Stimulated activated naive B cell treated with anti-CD40 and anti-IgM and Interleukin-4, amounts not matched to agents 10 μg/mL and 1 μg/mL and 100 μg/mL, for 72 hours (primary cell): ENCODE measurements at places on chromosomes 6 and 20.

- DNase-seq: no peak
These were observed 74.1 kb upstream of the HDDC2 start for GRCh38 chr6:125375821-125376220.

- DNase-seq: no peak
These were observed 209.3 kb downstream of the ALDH8A1 start for GRCh38 chr6:134740473-134741199.

- DNase-seq: no peak
These were observed 192.7 kb downstream of the KHDC1L start for GRCh38 chr6:73032586-73032985.

DNA sequence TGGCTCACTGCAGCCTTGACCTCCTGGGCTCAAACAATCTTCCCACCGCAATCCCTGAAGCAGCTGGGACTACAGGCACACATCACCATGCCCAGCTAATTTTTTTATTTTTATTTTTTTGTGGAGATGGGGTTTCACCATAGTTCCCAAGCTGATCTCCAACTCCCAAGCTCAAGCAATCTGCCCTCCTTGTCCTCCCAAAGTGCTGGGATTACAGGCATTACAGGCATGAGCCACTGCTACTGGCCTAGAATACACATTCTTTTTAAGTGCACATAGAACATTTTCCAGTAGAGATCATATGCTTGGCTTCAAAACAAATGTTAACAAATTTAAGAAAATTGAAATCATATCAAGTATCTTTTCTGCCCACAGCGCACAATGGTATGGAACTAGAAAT, 176.8 kb upstream of the MARCKS start:
- DNase-seq: no peak

DNA sequence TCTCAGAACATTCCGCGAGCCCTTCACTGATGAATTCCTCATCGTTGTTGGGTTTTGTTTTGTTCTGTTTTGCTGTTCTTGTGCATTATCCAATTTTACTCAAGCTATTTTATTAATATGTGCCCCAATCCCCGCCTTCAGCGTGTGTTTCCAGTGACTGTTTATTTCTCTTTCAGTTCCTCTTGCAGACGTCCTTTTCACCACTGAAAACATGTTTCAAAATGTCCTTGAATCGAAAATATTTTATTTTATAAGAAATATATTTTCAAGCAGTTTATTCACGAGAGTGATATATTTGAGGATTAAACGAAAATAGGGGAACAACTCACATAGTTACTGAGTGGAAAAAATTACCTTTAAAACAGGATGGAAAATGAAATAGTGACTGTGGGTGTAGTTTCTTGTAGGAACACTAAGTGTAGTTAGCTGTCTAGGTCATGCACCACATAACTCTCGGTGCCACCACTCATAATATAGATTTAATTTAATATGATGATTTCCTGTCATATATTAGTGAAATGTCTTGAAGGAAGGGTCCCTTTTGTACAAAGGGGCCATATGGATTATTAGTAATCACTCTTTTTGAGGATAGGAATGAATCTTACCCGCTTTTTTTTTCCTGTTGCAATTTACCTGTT, 45.3 kb upstream of the HDDC2 start:
- no peak for DNase-seq

GRCh38 chr20:32062776-32063170, 10.7 kb downstream of the HCK start:
- DNase-seq: peak; percentile 67
